Astrocyte of the hippocampus (primary cell): ENCODE measurements at places on chromosomes 3 and 15.

- no peak for DNase-seq
These were observed 42.5 kb downstream of the CAPN3 start for GRCh38 chr15:42401544-42402454.

- DNase-seq, result no peak
These were observed 143.5 kb downstream of the LRRK1 start for GRCh38 chr15:101062471-101063171.

GRCh38 chr3:184565421-184566211 lies 4.0 kb downstream of the EPHB3 start:
- DNase-seq, result peak; percentile 95

DNA sequence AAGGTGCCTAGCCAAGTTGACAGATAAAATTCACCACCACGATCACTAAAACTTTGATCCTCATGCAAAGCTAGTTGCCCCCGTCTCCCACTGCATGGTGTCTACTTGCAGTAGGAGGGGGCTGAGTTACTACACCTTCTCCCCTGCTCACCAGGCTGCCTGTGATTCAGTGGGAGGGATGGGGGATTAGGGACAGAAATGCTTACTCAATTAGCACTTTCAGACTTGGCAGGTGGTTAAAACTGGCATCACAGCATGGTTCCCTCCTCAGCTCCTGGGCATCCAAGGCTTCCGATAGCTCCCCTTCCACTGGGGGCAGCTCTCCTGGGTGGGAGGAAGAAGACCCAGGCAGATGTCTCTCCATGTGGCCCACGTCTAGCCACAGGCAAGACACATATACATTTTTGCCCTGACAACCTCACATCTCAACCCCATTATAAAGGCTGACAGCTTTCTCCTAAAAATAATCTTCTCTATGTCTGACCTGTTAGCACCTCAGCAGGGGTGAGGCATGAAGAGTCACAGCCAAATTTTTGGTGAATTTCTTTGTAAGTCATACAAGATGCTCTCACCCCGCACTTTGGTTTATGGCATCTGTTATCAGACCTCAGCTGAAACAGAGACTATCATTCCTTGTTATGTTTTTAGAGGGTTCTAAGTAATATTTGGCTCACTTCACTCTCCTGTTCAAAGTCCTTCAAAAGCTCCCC lies 369.0 kb downstream of the SV2B start:
- DNase-seq, result no peak

GRCh38 chr3:122926322-122926721 lies 101.2 kb downstream of the SEMA5B start:
- no peak for DNase-seq

DNA sequence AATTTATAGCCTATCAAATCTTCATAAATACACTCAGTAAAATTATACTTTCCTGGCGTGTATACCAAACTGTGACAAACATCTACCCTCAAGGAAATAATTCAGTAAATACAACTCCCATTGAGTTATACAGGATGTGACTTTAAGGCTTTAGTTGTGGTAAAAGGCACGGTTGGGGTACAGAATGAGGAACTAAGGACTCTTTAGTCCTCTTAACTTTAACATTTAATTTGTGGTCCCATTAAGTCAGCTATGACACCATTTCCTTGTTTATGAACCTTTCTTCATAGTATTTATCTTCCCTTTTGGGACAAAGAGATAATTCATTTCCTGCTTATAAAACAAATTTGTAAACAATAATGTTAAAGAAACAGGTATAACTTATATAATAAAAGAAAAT lies 30.2 kb downstream of the IFT80 start:
- no peak for DNase-seq

- DNase-seq, result peak; percentile 77
These were observed 127.8 kb downstream of the CMSS1 start for GRCh38 chr3:99945328-99945995.

- DNase-seq, result no peak
These were observed 45.1 kb downstream of the SCAP start for GRCh38 chr3:47430606-47431005.

- DNase-seq, result no peak
These were observed 83.9 kb downstream of the LEKR1 start for GRCh38 chr3:156910022-156910421.

GRCh38 chr3:12230406-12230805 lies 58.5 kb upstream of the PPARG start:
- no peak for DNase-seq

GRCh38 chr3:3127432-3128010 lies 781 bp downstream of the TRNT1 start:
- DNase-seq, result peak; percentile 18

DNA sequence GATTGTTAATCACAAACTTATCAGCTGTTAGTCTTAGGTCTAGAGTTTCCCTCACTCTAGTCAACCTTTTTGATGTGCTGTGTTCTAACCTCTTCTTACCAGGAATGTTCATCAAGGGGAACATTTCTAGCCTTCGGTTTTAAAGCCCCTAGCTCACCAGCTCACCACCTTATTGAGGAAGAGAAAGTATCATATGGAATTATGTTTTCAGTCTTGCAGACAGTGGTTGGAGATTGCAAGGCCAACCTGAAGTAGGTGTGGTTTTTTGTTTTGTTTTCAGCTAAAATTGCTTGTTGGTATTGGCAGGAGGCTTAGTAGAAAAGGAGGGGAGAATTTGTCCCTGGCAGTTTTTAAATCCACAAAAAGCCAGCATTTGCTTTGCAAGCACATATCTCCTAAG lies 48.4 kb upstream of the CCDC80 start:
- no peak for DNase-seq

DNA sequence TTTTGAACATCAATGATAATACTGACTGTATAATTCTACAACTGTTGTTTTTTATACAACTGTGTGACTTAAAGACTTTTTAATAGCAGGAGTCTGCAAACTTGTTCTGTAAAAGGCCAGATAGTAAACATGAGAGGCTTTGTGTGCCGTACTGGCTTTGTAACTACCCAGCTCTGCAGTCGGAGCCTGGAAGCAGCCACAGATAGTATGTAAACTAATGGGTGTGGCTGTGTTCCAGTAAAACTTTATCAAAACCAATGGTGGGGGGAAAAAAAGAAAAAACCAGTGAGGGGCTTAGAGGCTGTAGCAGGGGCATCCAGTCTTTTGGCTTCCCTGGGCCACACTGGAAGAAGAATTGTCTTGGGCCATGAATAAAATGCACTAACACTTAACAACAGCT lies 11.9 kb downstream of the ASB7 start:
- no peak for DNase-seq

- no peak for DNase-seq
These were observed 246.8 kb downstream of the NR1D2 start for GRCh38 chr3:24191801-24192403.

GRCh38 chr3:128260275-128260674 lies 107.0 kb downstream of the EEFSEC start:
- no peak for DNase-seq

GRCh38 chr15:96388673-96389072 lies 58.2 kb downstream of the NR2F2 start:
- DNase-seq, result no peak

DNA sequence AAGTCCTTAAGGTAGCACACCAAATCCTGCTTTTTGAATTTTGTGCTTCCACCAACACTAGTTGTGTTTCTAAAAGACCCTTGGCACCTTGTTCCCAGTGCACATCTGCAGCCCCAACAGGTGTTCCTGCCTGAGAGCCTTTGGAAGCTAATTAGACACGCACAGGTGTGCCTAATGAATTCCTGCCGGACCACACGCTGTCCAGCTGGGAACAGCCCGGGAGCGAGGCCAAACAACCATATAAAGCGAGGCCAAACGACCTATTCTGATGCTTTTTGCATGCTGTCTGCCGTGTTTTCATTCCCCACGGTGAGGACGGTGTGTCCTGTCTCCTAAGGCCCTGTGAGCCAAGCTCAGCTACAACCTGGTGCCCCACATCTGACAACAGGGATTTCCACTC lies 99.5 kb downstream of the ATG7 start:
- no peak for DNase-seq

- DNase-seq, result no peak
These were observed 14.9 kb downstream of the SEMA6D start for GRCh38 chr15:47732248-47732647.

GRCh38 chr3:118641608-118642007 lies 393.0 kb downstream of the IGSF11 start:
- peak; percentile 27 for DNase-seq

DNA sequence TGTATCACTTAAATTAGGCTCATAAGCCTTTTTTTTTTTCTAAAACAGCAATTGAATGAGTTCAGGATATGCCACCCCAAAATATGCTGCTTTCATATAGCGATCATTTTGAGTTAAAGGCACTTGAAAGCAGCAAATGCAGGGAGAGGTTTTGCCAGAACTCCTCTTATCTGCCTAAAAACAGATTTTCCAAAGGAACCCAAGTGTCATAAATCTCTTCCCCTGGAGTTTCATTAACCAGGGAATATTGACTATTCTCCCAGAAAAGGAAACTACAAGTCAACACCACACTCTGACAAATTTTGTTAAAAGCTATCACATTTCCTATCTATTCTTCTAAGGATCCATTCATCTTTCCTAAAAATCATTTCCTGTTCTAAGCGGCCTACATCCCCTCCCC lies 11.3 kb downstream of the DNAAF4 start:
- DNase-seq, result no peak

GRCh38 chr3:17820275-17820674 lies 77.8 kb upstream of the TBC1D5 start:
- no peak for DNase-seq

DNA sequence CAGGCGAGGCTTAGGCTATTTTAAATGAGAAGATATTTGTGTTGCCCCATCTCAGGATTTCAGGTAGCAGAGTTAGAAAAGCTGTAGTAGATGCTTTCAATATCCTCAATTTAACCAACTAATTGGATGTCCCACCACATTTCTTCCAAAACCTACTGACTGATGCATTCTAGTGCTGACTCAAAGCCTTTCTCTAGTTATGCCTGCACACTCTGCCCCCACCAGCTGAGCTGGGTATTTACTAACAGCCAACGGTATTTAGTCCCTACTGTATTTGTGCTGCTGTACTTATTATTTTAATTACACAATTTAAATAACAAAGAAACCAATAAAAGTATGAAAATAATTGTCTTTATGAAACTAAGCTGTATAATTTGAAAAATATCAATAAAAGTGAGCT lies 139.5 kb downstream of the OSBPL10 start:
- peak; percentile 24 for DNase-seq

- peak; percentile 81 for DNase-seq
These were observed 244.1 kb downstream of the SLCO3A1 start for GRCh38 chr15:92097474-92098178.

DNA sequence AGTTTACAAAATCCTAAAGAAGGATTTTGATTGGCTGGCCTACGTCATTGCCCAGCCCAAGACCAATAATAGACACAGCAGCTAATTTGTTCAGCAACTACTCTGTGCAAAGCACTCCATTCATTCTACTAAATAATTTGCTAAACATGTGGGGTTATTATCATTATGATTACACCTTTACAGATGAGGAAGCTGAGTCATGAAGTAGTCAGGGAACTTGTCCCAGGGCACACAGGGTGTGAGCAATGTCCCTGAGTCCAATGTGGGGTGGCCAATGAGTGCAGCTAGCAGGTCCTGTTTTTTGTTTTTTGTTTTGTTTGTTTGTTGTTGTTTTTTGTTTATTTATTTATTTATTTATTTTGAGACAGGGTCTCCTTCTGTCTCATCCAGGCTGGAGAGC lies 183.6 kb downstream of the ABHD5 start:
- DNase-seq, result no peak

DNA sequence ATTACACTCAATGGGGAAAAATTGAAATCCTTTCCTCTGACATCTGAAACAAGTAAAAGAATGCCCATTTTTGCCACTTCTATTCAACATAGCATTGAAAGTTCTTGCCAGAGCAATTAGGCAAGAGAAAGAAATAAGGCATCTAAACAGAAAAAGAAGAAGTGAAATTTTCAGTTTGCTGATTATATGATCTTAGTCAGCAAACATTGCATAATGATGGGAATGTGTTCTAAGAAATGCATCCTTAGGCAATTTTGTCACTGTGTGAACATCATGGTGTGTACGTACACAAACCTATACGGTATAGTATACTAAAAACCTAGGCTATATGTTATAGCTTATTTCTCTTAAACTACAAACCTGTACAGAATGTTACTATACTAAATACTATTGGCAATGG lies 278.0 kb downstream of the CGGBP1 start:
- DNase-seq, result no peak

DNA sequence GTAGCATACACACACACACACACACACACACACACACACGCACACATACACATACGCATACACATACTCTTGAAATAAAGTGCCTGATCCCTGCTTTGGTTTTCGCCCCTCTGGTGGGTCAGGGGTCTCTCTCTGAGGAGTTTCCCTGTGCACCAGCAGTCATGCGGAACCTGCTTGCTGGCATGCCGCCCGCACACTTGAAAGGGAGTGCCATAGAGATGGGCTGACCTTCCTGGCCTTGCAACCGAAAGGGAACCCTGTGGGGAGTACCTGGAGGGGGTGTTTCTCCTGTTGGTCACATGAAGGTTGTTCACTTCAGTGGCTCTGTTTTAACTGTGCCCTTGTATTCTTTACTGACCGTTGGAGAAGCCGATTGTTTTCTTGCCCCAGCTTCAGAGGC lies 752.3 kb downstream of the NR2F2 start:
- no peak for DNase-seq

DNA sequence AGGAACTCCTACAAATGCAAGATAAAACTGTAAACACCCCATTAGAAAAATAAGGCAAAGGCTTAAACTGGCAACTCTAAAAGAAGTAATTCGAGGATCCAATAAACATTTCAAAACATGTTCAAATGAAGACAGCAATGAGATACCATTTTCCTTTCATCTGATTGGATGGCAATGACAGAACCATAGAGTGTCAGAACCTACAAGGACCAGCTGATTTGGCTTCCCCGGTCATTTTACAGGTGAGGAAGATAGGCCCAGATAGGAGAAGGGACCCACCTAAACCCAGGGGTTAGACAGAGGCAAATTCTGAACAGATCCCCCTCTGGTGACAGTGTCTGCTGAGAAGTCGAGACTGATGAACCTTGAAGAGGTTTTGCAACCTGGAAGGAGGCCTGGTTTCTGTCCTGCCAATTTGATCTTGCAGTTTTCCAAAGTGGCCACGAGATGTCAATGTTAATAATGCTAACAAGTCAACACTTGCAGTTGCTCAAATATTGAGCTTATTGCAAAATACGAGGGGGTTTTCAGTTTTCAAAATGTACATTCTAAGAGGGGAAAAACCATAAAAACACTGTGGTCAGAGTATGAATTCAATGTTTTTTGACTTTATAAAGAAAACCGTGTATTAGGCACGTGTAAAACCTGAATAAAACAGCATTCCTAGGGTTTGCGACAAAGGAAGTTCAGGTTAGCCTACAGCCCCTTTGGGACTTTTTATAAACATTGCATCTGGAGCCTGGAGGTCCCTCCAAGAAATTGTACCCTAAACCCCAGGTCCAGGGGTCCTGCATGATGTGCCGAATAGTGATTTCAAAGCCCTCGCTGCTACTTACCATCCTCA lies 21.5 kb downstream of the CFAP161 start:
- peak; percentile 53 for DNase-seq

DNA sequence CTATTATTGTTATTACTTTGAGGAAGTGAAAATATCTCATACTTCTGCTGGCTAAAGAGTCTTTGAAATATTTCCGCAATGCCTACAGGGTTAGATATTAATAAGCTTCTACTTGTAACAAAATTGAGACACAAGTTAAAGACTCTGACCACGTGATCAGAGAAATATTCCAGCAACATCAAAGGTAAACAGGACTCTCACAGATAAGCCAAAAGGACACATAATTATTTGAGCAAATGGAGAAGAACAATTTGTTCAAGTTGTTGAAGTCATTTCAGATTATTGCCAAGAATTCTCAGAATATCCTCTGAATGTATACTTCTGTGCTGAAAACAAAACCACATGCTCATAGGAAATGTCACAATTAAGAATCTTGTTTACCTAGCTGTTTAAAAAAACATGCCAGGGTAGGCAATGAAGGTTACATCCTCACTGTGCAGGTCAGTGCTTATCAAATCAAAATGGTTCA lies 225.8 kb upstream of the ALCAM start:
- peak; percentile 33 for DNase-seq
